Left colon (tissue), 2 donors: ENCODE measurements at places on chromosomes 12 and 14. TPM values are rescaled to one million over a fixed set of nuclear protein-coding genes. Genes with fewer than 3 reads are reported as not detected.

- no peak for DNase-seq
These were observed 7.1 kb downstream of the NR2C1 start for GRCh38 chr12:95066091-95066855.

DNA sequence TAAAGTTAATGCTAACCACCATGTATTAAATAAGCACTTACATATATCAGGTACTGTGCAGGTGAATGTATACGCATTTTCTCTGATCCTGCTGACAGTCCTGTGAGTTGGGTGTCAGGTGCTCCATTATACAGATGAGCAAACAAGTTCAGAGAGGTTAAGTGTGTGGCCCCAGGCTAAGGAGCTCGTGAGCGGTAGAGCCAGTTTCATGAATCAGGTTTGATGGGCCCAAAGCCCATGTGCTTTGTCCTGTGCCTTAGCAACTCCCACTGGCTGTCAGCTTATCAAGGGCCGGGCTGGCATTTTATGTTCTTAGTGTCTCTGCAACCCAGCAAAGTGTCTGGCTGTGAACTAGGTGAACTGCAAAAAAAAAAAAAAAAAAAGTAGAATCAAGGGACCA, 701.2 kb upstream of the TBX3 start:
- DNase-seq = no peak

- no peak for DNase-seq
These were observed 175.5 kb downstream of the AEBP2 start for GRCh38 chr12:19614601-19615383.

- DNase-seq = no peak
These were observed 48.2 kb downstream of the KCNC2 start for GRCh38 chr12:75161488-75161887.

The ANKS1B gene
- 1.1 TPM for total RNA-seq

The DHH gene
- 0.31 TPM for total RNA-seq

DNA sequence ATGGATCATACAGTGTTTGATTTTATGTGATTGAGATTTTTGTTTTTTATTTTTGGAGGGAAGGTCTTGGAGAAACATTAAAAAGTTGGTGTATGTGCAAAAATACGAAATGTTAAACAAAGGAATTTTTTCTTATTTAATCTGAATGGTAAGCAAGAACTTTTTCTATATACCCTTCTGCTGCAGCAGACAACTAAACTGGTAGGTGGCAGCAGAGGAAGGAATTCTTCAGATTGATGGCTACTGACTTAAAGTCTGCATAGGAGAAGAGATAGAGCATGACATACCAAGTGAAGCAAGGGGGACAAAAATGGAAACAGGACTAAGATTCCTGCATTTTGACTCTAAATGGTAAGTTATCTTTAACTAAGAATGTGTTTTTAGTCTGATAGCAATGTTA, 42.0 kb upstream of the A2ML1 start:
- DNase-seq = no peak

- DNase-seq = no peak
These were observed 45.5 kb upstream of the BCL11B start for GRCh38 chr14:99317231-99318090.

The DEGS2 gene
- total RNA-seq = 36.9 TPM

DNA sequence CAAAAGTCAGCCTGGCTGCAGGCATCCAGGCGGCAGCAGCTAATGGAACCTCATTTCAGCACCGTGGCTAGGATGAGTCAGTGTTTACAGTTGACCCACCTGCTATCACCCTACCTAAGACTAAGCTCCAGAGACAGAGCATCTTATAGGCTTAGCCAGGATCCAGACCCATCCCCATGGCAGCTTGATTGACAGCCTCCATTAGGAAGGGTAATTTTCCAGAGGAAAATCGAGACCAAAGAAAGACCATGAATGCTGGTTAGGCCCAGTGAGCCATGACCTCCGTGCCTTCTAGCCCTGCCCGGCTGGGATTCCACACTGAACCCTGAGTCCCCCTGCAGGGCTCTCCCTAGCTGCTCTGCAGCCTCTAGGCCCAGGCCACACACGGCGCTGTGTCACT, 38.7 kb downstream of the TUNAR start:
- DNase-seq = no peak

The GPRC5D gene
- 0.28 TPM for total RNA-seq

DNA sequence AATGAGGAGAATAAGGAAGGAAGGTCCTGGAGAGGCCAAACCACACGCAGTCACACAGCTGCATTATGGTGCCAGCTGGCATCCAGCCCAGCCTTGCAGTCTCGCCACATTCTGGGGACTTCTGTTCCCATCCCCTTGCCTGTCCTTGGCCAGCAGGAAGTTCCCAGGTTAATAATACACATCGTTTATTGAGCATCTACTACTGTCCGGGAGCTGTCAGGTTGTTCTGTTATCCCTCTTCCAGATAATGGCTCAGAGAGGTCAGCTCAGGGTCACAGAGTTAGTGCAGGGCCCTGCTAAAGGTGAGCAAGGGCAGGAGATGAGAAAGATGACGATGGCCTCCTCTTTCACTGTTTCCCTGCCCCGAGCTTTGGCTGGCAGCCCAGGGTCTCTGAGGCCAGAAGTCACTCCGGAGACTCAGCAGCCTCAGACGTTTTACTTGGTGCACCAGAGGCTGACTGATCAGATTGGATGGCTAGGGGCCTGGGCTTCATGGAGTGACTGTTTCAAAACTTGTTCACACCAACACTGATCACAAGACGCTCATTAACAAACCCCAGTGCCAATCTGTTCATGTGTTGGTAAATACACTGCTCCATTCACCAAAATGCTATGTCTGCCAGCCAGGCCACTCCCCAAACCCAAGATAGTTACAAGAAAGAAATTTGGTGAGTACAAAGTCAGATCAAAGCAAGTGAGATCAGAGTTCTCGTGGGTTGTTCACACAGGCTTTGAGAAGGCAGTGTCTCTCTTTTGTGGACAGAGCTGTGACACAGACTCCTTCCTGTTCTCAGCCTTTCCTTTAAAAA, 79.2 kb downstream of the B4GALNT3 start:
- DNase-seq = peak; percentile 90

GRCh38 chr12:58882826-58883225, 37.5 kb downstream of the LRIG3 start:
- no peak for DNase-seq

DNA sequence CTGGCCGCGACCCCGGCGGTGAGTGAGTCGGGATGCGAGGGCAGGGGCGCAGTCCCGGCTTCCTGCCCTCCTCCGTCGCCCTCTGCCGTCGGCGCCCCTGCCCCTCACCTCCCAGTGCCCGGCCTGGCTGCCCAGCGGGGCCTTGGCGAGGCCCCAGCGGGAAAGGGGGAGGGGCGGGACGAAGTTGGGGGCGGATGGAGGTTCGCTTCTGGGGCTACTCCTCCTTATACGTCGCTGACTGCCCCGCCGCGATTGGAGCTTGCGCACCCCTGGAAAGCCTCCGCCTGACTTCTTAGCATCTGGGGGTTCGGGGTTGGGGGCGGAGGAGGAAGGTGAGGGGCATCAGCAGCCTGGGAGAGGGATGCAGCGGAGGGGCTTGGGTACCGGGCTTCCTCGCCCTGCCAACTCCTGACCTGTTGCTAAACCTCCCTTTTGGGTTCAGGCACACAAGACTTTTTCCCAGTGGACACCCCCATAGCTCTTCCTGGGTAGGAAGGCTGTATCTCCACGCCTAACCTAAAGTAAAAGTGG, 406 bp downstream of the TMEM263 start:
- DNase-seq = peak; percentile 61

The CLEC9A gene
- total RNA-seq = 0.39 TPM

DNA sequence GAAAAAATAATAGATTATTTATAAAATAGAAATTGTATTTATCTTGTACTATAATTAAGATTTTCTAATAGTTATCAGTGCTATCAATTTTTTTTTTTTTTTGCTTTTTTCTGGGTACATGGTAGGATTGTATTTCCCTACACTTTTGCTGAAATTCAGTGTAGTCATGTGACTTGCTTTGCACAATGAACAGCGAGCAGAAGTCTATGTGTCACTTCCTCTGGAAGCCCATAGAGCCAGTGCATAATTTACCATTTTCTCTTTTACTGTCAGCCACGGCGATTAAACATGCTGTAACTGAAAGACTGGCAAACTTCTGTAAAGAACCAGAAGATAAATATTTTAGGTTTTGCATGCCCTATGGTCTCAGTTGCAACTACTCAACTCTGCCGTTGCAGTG, 80.8 kb upstream of the PPP1R12A start:
- DNase-seq = no peak

The POLE2 gene
- total RNA-seq = 2.5 TPM

DNA sequence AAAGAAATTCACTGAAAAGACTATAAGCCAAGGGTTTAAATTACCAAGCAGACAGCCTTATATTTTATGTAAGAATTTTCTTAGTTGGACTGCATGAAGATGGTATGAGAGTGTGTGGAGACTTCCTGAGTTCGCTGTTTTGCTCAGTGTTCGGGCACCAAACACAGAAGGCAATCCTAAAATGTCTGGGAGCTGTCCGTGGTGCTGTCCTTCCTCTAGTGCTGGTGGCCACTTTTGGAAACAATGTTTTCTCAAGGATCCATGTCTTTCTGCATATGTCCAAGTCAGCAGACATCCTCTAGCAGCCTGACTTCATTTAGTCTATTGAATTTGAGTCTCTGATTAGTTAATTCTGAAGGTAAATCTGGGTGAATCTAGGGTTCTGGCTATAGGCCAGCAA, 135.8 kb downstream of the SLC8A3 start:
- DNase-seq = no peak

- DNase-seq = no peak
These were observed 15.8 kb downstream of the FOXN3 start for GRCh38 chr14:89401241-89401640.

DNA sequence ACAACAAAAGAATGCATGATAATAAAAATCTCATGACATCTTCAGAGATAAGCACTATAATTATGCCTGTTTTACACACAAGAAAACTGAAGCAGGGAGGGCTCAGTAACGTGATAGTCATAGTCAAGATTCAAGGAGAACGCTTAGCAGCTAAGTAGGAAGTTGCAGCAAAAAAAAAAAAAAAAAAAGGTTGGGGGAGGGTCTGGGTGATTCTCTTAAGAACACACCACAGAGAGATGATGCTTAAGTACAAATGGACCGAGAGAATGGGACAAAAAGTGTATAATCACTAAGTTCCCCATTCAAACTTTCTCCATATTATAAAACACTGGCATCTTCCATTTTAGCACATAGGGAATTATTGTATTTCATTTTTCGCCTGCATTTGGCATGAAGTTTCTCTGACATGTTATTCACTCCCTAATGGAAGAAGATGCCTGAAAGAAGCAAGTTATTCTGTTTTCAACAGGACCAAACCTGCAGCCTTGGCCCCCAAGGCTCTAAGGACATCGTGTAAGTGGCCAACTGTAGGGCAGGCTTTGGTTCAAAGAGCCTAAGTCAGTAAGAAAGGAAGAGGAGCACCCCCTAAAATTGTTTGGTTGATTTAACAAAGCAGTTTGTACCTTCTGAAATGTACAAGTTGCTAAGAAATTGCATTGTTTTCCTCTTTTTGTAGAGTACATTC, 142.9 kb upstream of the TMPO start:
- no peak for DNase-seq

The CLEC2A gene
- total RNA-seq = not detected

GRCh38 chr14:81006266-81006665, 50.8 kb downstream of the TSHR start:
- DNase-seq = no peak

GRCh38 chr12:27151479-27151878, 69.1 kb upstream of the C12orf71 start:
- DNase-seq = no peak

The MYL6 gene
- 1,832 TPM for total RNA-seq

- no peak for DNase-seq
These were observed 13.1 kb downstream of the ITGA7 start for GRCh38 chr12:55694651-55695050.

- no peak for DNase-seq
These were observed 76.6 kb upstream of the PPFIA2 start for GRCh38 chr12:81835783-81836182.

GRCh38 chr12:101759396-101760047, 20.3 kb upstream of the SYCP3 start:
- DNase-seq = no peak

GRCh38 chr14:67765192-67765834, 51.1 kb downstream of the ZFYVE26 start:
- DNase-seq = no peak

GRCh38 chr12:96401076-96401871, 1.0 kb upstream of the CDK17 start:
- no peak for DNase-seq

The DLGAP5 gene
- 4.0 TPM for total RNA-seq

The TAS2R50 gene
- total RNA-seq = 1.2 TPM

- DNase-seq = no peak
These were observed 105.1 kb downstream of the AKAP6 start for GRCh38 chr14:32434180-32434579.

The RNASE8 gene
- total RNA-seq = not detected

DNA sequence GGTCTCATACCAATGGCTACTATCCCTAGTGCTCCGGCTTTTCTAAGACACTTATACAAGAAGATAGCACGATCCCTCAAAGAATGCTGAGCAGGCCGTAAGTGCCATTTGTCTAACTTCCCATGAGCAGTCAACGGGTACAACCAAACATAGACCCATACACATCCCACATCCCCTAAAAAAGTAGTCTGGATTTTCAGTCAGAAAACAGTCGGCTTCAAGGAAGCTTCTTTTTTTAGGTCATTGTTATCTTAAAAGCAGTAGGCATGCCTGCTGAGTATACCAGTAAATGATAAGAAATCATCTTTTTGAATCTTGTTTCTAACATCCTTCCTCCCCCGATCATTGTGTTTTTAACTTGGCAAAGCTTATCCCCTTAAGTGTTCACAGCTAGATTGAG, 19.8 kb downstream of the OSBPL8 start:
- DNase-seq = no peak

- no peak for DNase-seq
These were observed 9.9 kb downstream of the ITGB7 start for GRCh38 chr12:53197011-53197640.

DNA sequence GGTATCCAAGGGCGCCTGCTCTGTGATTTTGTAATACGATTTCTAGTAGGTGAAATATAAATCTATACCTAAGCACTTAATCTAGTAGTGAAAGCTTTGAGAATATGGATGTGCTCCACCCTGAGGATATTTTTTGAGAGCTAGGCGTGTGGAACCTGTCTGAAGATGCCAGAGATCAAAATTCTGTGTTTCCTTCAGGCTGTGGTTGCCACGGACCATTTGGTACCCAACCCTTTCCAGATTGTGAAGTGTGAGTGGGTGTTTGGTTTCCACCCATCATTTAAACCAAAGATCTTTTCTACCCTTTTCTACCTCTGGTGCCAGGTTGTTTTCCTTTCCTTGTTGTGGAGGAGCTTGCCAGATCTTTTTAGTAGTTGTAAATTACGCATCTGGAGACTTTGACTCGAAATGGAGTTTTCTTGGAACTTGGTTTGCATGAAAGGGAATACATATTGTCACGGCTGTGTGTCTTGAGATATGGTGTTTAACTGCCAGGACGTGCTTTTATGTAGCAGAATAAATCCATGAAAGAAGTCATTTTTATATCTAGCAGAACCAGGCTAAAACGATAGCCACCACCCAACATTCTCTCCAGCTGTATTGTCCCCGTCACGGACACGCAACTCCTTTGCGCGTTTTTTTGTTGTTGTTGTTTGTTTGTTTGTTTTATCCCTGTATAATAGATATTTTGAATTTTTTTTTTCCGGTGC, 2.2 kb downstream of the LRFN5 start:
- DNase-seq = no peak
